ENCODE measurements at places on chromosomes 16 and 17.

DNA sequence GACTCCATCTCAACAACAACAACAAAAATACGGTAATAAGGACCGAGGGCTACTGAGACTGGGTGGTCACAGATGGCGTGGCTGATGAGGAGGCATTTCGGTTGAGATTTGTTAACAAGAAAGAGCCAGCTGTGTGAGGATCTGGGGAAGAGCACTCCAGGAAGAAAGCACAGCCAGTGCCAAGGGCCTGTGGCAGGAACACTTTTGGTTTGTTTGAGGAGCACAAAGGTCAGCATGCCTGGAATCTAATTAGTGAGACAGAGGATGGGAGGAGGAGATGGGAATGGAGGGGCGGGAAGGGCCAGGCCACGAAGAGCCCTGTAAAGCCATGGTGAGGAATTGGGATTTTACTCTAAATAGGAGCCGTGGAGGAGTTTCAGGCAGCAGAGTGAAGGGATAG, 24.9 kb downstream of the HASPIN start:
- no peak for DNase-seq

GRCh38 chr16:75377729-75378386, 55.4 kb downstream of the CFDP1 start:
- DNase-seq, result no peak

- DNase-seq, result no peak
Observed at GRCh38 chr17:43841282-43841681, 5.7 kb upstream of the CD300LG start.

DNA sequence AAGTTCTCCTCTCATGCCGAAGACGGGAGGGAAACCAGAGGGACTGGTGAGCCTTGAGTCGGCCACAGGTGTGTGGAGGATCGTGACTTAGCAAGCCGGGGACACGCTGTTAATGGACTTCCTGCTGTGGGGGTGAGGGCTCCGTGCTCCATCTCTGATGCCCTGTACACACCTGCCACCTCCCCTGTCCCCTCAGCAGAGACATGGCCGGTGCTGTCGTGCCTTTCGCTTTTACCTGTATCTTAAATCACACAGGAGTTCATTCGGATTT, 75.9 kb upstream of the ZNF750 start:
- no peak for DNase-seq

DNA sequence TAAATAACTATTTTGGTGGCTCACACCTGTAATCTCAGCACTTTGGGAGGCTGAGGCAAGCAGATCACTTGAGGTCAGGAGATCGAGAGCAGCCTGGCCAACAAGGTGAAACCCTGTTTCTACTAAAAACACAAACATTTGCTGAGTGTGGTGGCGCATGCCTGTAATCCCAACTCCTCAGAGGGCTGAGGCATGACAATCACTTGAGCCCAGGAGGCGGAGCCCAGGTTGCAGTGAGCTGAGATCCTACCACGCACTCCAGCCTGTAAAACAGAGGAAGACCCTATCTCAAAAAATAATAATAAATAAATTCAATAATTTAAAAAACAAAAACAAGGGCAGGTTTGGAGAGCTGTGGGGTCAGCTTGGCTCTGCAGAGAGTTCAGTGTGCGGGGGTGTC, 5.7 kb upstream of the SLC4A1 start:
- no peak for DNase-seq

GRCh38 chr16:3475604-3476375, 19.5 kb downstream of the C16orf90 start:
- no peak for DNase-seq

DNA sequence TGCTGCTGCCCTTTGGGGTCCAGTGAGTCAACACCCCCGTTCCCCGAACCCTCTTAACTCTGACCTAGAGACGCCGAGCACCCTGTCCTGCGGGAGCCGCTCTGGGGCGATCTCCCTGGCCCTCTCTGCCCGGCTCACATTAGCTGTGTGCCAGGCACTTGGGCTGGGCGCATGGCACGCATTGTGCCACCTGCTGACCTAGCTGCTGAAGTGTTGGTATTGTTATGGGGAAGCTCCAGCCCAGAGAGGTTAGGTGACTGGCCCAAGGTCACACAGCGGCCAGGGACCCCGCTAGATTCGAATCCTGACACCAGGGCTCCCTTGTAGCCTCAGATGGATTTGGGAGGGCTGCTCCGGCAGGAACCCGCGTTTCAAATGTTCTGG, 1.1 kb downstream of the HSD17B1 start:
- no peak for DNase-seq

GRCh38 chr16:22186517-22186916, 19.6 kb upstream of the EEF2K start:
- DNase-seq, result no peak

GRCh38 chr17:77834170-77835115, 124.1 kb upstream of the TNRC6C start:
- peak; percentile 64 for DNase-seq

- DNase-seq, result no peak
Observed at GRCh38 chr16:76182041-76182635, 95.1 kb upstream of the CNTNAP4 start.

DNA sequence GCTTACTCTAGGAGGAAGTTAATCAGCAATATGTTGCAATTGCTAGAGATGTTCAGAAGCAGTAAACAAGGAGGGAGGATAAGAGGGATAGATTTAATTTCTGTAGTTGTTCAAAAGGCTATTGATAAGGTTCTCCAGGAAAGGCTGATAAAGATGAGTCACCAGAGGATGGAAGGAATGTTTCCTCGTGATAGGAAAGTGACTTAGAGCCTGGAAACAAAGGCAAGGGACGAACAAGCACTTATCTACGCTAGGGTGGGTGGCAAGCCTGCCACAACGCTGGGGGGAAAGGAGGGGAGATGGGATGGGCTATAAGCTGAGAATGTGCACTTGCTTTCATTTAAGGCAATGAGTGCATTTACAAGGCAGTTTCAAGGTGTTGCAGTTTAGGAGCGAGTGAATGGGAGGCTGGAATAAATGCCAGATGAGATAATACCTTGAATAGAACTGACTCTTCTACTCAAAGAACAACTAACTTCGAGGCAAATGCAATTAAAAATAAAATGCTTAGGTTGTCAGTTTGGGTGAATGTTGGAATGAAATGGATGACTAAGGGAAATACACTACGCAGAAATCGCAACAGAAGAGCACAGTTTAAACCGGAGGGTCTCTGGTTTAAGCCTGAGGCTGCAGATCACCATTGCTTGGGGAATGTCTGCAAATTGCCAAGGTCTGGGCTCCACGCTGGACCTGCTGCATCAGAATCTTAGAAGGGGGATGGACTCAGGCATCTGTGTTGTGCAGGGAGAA, 76.0 kb upstream of the RBBP6 start:
- DNase-seq, result no peak

DNA sequence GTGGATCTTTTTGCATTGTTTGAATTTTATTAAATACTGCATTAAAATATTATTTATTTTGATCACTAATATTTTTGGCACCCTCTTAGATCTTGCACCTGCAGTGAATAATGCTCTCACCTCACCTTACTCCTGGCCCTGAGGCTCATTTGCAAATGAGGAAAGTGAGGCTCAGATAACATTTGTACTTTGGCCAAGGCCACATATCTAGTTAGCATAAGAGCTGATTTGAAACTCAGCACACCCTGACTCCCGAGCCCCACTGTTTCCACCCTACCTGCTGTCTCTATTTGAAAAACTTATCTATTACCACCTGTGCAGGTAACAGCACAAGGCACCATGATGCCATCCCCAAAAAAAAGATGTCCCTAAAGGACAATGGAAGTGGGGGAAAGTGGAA, 358.7 kb upstream of the MAF start:
- no peak for DNase-seq

GRCh38 chr17:57459286-57459915, 203.1 kb downstream of the MSI2 start:
- peak; percentile 57 for DNase-seq

DNA sequence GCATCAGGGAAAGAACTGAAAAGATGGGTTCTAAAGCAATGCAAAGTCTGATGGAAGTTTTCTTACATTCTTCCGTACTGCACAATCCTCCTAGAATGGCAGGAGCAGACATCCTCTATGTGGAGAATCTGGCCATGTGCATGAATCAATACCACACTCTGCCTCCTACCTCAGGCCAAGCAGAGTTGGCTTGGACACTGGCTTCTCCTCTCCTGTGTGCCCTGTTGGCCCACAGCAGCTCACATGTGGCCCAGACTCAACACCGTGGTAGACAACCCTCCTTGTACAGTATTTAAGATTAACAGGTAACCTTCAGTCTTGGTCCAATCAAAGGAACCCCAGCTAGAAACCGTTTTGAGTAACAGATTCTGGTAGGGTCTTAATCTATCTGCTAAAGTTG, 101.9 kb downstream of the ZFHX3 start:
- no peak for DNase-seq

GRCh38 chr17:62840871-62841270, 32.8 kb upstream of the MARCHF10 start:
- DNase-seq, result no peak

Measured in LoVo (cell line).